Stimulated activated CD4-positive, alpha-beta T cell treated with anti-CD3 and anti-CD28 coated beads, Interleukin-1b, Interleukin-23, amount 100 ng/mL, for 1 hour (primary cell): ENCODE measurements at places on chromosomes 5 and 9.

- DNase-seq: no peak
These were observed 1.8 kb downstream of the CAVIN4 start for GRCh38 chr9:100579665-100580064.

GRCh38 chr5:107378218-107378899, 292.4 kb downstream of the EFNA5 start:
- no peak for DNase-seq

- DNase-seq: no peak
These were observed 58.6 kb downstream of the DIAPH1 start for GRCh38 chr5:141560151-141560550.

DNA sequence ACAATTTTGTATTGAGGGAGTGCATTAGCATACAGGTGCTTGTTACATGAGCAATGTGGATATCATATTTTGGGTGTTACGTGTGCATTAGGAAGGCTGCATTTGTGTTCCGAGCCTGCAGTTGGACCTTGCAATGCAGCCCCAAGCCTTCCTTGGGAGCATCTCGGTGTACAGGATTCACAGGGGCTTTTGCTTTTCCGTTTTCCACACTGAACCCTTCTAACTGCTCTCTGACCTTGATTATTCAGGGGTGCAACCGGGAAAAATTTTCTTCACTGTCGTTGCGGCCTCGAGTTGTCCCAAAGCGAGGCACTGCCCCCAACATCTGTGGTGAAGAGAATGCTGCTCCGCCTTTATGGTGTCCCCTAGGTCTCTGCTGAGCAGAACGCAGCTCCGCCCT, 80.1 kb upstream of the PLEKHG4B start:
- no peak for DNase-seq

DNA sequence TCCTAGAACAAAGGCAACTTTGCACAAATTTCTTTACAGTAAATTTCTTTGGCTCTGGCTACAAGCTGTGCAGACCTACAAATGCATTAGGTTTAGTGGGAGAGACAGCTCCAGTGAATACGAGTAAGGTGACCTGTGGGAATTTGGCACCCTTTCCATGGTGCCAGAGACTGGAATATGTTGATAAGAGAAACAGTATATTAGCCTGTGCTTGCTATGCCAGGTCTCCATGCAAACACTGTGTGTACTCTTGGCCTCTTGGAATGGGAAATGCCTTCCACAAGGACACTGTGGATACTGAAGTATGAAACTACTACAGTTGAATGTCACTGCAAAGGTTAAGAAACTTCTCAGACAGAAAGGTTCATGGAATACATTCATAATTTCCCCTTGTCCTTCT, 458.5 kb downstream of the IRX1 start:
- no peak for DNase-seq

- DNase-seq: no peak
These were observed 188.5 kb downstream of the COX7C start for GRCh38 chr5:86806206-86806605.

GRCh38 chr5:59416451-59416850, 477.1 kb downstream of the PDE4D start:
- no peak for DNase-seq

GRCh38 chr9:9942764-9943424, 669.9 kb downstream of the PTPRD start:
- peak; percentile 18 for DNase-seq

- no peak for DNase-seq
These were observed 15.3 kb downstream of the ESM1 start for GRCh38 chr5:54969856-54970828.

GRCh38 chr9:96599298-96599697, 20.3 kb downstream of the CDC14B start:
- DNase-seq: no peak

DNA sequence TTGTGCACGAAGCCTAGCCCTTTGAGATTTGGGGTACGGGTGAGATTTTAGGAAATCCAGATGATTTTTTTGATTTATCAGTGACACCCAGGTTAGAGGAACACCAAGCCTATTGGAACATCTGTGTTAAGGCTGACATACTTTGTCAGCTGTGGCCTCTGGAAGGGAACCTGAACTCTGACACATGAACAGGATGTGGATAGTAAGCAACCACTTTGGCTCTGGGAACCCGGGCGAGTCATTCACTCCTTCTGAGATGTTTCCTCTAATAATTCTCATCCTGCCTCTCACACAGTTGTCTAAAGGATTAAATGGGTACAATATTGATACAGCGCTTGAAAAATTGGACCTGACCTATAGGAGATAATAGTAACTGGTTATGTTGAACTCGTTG, 67.8 kb downstream of the FGF1 start:
- no peak for DNase-seq

DNA sequence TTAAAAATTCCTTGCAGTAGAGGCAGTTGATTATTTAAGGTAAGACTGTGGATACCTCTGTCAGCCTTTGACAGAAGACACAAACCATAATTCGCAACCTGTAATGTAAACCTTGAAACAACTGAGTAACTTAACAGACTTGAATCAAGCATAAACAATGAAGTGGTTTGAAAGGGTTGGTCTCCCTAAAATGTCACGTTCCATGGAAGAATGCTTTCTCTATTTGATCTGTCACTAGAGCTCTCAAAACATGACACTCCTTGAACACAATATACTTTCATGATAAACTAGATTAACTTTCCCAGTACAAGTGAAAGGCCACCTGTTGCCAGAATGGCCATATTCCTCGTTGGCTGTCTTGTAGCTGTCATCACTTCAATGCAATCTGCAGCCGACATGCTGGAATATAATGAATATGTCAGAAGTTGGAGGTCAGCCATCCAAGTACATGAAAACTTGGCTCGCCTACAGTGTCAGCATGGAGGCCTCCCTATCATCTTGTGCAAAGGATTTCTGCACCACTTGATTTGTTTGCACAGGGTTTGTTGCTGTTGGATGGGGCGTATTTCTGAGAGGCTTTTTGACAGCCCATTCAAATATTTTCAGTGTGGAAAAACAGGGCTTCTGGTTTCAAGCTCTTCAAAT, 228.0 kb downstream of the TLE4 start:
- no peak for DNase-seq

- DNase-seq: no peak
These were observed 73.3 kb upstream of the TBCA start for GRCh38 chr5:77849308-77849900.

DNA sequence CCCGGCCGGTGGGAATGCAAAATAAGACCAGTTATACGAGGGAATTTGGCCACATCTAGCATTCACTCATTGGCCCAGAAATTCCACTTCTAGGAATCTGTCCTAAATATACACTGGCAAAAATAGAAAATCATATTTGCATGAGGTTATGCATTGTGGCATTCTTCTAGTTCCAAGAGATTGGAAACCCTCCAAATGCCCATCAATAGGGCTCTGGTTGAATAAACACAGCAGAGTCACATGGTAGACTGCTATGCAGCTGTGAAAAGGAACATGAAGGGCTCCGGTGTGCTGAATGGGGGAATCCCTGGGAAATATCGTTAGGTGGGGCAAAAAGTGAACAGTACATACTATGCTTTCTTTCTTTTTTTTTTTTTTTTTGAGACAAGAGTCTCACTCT, 36.8 kb downstream of the PTGES start:
- DNase-seq: no peak

DNA sequence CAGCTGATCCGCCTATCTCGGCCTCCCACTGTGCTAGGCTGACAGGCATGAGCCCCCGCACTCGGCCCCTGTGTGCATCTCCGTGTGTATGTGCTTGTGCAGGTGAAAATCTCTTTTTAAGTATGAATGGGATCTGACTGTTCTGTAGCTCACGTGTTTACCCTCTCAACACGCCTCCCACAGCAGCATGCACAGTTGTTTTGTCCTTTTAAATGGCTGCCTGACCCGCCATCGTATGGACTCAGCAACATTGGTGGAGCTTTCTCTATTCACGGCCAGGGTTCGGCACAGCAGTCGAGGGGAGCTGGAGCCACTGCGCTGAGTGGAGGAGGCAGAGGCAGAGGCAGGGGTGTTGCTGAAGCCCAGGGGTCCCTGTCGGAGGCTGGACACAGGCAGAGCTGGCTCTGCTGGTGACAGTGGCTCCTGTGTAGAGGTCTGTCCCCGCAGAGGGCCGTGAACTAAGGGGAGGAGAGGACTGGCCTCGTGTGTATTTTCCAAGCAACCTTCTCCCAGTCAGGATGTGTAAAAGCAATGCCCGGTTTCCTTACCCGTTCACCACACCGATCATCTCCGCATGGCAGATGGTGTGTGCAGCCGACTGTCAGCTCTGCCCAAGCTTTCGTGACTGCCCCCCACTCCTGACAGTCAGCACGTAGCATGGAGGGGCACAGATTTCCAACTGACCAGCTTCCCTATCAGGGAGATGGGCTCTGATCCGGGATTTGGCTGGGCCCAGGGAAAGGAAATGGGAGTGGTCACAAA, 37.3 kb downstream of the MRPL36 start:
- no peak for DNase-seq

DNA sequence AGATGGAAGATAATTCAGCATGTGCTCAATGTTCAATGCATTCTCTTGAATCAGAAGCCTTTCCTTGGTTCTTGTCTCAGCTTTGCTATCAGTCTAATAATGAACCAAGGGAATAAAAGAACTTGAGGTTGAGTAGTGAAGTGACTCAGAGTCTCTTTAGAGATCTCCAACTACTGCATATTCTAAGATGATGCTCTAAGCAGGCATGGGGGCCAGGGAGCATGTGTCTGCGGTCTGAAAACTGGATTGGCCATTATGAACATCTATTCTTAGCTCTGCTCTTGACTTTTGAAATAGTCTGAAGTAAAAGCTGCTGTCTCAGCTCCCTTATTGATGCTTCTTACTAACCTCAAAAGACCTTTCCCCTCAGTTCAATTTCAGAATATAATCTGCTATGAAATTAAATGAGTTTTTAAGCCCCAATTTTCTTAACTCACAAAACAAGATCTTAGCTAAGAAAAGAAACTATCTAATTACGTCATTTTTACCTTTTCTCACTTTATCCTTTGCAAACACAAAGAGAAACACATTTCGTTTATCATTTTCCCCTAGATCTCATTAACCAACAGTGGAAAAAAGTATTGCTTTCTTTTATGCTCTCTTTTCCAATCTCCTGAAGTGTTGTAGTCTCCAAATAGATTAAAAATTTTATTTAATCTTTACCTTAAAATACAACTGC, 44.8 kb downstream of the PLCXD3 start:
- no peak for DNase-seq

DNA sequence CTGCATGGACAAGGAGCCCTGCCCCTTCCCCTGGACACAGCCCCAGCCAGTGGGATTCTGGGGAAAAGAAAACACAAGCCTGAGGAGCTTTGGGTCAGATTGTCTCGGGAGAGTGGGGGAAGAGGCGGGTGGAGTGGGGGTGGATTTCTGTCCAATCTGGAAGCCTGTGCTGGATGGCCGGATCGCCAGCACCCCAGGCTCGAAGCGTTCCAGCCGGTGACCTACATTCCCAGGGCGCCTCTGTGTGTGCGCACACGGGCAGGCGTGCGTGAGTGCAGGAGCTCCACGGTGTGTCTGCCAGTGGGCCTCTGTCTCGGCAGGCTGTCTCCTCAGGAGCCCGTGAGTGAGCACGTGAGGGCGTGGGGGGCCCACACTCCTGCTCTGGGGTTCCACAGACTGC, 74.3 kb upstream of the DAB2IP start:
- no peak for DNase-seq

DNA sequence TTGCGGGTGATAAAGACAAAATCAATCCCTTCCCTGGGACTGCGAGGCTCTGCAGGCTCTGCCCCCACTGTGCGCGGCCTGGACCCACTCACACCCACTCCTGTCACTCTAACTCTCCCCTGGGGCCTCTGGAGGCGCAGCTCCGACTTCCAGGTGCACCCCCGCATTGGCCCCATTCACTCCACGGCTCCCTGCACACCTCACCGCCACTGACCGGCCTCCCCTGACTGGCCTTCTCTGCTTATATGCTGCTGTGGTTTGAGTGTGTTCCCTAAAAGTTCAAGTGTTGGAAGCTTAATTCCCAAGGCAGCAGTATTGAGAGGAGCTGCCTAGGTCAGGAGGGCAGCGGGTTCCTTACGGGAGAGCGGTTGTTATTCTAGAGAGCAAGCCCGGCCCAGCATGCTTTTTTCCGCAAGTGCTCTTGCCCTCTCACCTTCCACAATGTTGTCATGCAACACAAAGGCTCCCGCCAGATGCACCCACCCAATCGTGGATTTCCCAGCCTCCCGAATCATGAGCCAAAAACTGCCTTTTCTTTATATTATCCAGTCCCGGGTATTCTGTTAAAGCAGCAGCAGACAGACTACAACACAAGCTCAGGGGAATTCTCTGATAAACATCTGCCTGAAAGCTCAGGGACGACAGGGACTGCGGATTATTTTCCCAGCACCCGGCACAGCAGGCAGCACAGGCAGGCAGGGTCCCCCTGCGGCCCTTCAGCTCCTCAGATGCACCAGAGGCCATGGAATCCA, 73.5 kb upstream of the LRRTM2 start:
- no peak for DNase-seq

DNA sequence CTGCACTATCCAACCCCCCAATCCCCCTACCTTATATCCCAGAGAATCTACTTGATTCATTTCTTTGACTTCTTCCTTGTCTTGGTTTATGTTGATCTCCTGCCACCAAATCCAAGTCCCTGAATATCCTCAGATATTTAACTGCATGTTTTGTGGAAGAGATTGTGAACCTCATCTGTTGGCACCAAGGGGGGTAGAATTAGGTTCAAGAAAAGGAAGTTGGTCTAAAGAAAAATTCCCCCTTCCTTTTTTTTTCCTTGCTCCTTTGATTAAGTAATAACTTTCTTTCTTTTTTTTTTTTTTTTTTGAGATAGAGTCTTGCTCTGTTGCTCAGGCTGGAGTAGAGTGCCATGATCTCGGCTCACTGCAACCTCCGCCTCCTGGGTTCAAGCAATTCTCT, 526 bp upstream of the CD14 start:
- no peak for DNase-seq

DNA sequence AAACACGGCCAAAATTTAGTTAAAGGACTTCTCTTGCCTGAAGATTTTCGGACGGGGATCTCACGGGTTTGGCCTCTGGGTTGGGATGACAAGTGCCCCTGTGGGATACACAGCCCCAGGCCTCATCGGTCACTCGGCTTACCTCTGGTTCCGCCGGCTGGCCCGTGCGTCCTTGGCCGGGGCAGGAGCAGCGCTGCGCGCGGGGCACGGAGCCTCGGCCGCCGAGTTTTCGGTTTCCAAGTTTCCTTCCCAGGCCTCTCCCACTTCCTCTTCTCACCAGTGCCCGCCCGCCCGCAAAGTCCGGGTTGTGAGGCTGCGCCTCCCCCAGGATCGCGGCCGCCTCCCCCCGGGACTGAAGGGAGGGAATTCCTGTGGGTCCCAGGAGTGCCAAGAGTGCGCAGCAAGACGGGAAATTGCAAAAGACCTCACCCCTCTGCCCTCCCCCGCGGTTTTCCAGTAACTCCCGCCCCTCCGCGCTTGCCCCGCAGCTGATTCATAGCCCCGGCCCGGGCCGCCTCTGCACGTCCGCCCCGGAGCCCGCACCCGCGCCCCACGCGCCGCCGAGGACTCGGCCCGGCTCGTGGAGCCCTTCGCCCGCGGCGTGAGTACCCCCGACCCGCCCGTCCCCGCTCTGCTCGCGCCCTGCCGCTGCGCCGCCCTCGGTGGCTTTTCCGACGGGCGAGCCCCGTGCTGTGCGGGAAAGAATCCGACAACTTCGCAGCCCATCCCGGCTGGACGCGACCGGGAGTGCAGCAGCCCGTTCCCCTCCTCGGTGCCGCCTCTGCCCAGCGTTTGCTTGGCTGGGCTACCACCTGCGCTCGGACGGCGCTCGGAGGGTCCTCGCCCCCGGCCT, at the start of gene OSMR:
Gene OSMR (plus strand): TSS at position 487 of the 853 bp plus-strand sequence. CDS start 23,033 bp downstream, outside the sequence.
- no peak for DNase-seq
